ENCODE measurements at places on chromosomes 5 and 9. TPM values are rescaled to one million over a fixed set of nuclear protein-coding genes. Genes with fewer than 3 reads are reported as not detected.

- DNase-seq: no peak
Observed at GRCh38 chr5:171888051-171888481, 102.4 kb downstream of the SMIM23 start.

GRCh38 chr5:37957218-37957617, 117.4 kb upstream of the GDNF start:
- DNase-seq: no peak

DNA sequence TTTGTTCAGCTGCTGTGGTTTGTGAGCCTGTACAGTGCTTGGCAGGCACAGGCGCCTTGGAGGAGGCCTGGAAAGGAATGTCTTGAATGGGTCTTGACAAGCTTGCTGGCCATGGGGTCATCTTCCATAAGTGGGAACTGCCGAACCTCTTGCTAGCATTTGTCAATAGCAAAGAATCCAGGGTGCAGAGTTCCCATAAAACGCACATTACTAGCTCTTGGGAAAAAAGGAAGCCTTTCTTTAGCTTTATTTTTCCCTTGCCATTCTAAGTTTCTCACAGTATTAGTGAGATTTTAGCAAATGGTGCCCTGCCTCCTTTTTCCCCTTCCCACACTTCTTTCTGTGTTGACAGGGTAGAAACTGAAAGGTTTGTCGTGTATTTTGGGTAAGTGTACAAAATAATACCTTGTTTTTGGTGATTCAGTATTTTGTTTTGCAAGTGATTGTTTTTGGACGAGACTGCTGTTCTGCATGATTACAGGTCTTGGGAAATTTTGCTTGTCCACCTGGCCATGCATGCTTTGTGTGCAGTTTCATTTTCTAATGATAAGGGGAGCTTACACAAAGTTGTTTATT, 82.0 kb downstream of the ADGRV1 start:
- no peak for DNase-seq

DNA sequence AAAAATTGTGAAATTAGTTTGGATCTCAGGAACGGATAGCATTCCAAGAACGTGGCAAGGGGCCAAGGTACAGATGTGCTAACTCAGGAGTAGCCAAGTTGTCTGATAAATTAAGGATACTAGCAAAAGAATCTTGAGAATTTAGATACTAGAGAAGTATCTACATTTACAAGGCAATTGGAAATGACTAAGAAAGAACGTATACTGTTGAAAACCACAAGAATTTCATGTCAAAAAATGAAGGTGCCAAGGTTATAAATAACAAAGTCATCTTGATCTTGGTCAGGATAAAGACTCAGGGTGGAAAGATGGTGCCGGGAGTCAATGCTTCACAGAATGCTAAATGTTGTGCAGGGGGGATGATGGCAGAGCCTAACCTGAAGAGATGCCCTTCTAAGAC, 19.2 kb downstream of the CAPSL start:
- no peak for DNase-seq

DNA sequence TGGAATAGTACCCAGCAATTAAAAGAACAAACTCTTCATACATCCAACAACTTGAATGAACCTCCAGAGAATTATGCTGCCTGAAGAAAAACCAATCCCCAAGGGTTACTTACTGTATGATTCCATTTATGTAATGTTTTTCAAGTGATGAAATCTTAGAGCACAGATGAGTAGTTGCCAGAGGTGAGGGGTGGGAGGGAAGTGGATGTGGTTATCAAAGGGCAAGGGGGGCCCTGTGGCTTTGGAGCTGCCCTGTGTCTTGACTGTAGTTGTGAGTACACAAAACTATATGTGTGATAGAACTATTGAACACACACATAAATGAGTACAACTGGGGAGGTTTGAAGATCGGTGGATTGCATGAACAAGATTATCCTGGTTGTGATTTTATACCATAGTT, 115.8 kb upstream of the SLC25A48 start:
- no peak for DNase-seq

- peak; percentile 60 for DNase-seq
Observed at GRCh38 chr9:131395157-131396098, 1.5 kb downstream of the PRRC2B start.

DNA sequence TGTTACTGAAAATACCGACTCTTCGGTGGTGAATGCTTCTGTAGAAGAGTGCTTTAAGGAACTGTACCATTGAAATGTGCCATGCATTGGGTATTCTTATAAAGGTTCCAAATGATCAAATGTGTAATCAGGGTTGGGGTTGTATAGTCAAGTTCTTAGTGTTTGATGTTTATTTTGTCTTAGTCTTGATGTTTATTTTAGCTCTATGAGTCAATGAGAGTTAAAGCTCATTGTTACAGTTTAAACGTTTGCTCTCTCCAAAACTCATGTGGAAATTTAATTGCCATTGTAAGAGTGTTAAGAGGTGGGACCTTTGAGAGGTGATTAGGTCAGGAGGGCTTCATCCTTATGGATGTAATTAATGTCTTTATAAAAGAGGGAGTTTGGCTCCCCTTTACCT, 153.0 kb downstream of the FER start:
- no peak for DNase-seq

- DNase-seq: no peak
Observed at GRCh38 chr9:93035821-93036351, 22.6 kb upstream of the SUSD3 start.

DNA sequence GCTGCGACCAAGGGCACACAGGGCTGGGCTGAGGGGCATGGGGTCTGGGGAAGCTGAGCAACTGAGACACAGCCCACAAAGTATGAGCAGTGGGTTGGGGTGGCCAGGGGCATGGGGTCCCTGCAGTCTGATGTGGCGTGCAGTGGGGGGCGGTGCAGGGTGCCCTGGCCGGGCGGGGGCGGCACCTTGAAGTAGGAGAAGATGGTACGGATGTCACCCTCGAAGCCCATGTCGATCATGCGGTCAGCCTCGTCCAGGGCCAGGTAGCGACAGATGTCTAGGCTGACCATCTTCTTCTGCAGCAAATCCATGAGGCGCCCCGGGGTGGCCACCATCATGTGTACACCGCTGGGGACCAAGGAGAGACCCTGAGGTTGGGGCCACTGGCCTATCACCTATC, 3.3 kb downstream of the DDX41 start:
- no peak for DNase-seq

GRCh38 chr5:61796773-61797172, 464.7 kb downstream of the ZSWIM6 start:
- DNase-seq: no peak

GRCh38 chr5:137344723-137345322, 154.3 kb downstream of the SPOCK1 start:
- DNase-seq: peak; percentile 74

DNA sequence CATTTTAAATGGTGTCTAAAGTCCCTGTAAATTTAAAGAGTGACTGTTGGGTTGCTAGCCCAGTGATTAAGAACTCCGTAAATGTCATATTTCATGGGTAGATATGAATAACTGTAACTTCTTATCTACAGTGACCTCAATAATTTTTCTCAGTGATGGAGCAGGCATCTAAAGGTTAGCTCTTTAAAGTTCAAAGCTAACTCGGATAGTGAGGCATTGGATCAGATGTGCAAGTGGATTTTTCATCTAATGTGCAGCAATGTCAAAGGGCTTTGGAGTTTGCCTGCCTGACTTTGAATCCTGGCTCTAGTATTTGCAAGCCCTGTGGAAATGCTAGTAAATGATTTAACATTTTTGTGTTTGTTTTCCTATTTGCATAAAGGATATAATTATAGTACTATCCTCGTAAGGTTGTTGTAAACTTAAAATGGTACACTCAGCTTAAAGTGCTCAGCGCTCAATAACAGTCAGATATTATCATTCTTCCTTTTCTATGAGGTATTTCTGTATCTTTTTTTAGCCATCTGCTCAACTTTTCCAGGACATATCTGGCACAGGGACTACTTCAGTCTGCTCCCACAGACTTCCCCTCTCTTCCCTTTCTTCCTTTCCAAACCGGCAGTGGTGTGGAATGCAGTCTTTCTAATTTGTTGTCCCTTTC, 163.7 kb upstream of the ELL2 start:
- DNase-seq: no peak

- no peak for DNase-seq
Observed at GRCh38 chr5:11619339-11620024, 284.8 kb downstream of the CTNND2 start.

DNA sequence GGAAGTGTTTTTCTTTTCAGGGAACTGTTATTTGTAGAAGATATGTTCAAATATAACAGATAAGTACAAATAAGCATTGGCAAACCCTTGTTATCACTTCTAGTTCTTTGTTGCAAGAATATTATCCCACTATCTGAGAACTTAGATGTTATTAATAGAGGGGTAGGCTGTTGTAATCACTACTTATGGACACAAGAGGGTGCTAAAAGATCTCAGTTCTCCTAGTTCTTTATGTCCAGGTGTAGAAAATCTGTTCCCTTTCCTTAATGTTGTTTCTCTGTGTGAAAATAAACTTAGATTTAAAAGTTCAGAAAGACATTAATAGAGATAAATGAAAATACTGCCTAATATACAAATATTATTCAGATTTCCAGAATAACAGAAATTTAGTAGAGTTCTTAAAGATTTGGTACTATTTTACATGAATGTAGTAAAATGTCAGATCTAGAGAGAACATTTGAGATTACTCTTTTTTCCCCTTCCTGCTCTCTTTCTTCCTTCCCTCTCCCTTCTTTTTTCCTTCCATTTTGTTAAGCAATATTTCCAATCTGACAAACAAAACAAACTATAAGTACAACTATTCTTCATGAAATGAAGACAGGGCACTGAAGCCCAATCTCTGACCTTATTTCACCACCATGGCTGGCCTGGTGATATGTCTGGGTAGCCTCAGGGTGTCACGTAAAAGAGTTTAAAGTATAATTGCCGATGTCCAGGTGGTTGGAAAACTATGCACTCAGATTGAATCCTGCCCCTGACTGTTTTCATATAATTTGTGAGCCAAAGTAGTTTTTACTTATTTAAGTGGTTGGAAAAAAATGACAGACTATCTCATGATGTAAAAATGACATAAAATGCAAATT, 43.6 kb upstream of the C5orf46 start:
- DNase-seq: no peak

GRCh38 chr5:109196087-109196822, 213.5 kb downstream of the PJA2 start:
- no peak for DNase-seq

DNA sequence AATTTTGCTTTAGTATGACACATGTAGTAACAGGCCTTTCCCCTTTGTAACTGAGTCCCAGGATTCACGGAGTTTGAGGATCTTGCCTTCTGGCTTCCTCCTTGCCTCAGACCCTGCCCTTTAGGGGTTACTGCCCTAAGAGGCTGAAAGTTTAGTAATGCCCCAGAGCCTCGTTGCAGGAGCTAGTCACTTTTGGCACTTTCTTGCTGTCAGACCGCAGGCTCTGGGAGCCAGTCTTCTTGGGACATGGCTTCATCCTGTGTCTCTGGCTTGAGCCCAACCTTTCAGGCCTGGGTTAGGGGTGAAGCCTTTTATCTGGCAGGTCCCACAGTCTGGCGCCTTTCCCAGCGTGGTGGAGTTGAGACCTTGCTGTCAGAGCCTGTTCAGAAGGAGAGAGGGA, 185.6 kb upstream of the DMRT1 start:
- DNase-seq: no peak

- no peak for DNase-seq
Observed at GRCh38 chr5:59746241-59746765, 147.2 kb downstream of the PDE4D start.

DNA sequence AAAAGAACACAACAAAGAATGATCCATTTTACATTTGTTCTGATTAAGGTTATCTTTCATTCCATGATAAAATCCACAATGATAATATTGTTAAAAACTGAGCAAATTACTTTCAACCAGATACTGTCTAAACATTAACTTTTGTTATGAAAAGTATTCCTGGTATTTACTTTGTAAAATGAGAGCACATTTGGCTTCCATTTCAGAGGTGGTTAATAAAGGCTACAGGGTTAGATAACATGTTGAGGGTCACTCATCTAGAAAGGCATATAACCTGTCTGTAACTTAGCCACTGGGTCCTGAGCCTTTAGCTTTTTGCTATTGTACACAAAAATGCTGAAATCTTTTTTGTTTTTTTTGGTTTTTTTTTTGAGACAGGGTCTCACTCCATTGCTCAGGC, 99.3 kb downstream of the ANXA2R start:
- DNase-seq: no peak

- DNase-seq: peak; percentile 38
Observed at GRCh38 chr5:56669534-56670483, 145.5 kb upstream of the MAP3K1 start.

DNA sequence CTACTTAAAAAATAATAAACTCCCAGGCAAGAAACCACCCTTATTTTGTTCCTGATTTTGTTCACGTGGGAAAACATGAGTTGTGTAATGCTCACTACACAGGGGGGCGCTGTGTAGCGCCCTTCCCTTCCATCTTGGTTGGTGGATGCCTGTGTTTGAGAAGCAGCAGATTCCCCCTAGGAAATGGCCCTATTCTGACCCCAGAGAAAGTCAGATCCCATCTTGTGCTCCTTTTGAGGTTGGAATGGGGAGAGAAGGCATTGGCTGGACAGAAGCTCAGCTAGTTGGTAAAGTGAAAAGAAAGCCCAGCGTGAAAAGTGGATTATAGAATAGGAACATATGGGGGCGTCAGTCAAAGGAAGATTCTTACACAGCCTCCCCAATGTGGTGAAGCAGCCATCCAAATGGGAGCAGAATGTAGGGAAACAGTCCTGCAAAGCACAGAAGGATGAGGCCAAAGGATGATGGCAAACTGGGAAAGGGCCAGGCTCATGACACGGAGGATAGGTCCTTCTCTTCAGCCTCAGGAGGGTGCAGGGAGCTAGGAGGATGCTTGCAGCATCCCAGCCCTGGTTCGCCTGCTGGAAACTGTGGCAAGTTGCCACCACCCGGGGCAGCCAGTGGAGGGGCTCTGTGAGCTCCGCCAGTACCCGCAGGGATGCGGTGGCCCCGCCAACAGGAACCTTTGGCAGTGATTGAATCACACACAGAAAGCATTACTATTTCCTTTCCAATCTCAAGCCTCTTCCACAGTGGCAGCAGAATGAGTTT, 314.2 kb upstream of the DAP start:
- DNase-seq: peak; percentile 39

PAEP gene
- total RNA-seq: not detected

IL9 gene
- total RNA-seq: not detected

KCNIP1 gene
- total RNA-seq: 0.82 TPM

FCHO2 gene
- total RNA-seq: 14.9 TPM

Measured in WTC11 (cell line).